ENCODE measurements at places on chromosomes 16 and 17. TPM values are rescaled to one million over a fixed set of nuclear protein-coding genes. Genes with fewer than 3 reads are reported as not detected.

Gene TANC2
- 26.0 TPM for total RNA-seq

Gene NFATC3
- 13.4 TPM for total RNA-seq

Gene TEKT3
- not detected for total RNA-seq

GRCh38 chr16:56320056-56320455 lies 105.3 kb downstream of the AMFR start:
- DNase-seq: no peak

GRCh38 chr17:47999582-47999981 lies 28.7 kb downstream of the CDK5RAP3 start:
- DNase-seq: peak; percentile 46

- DNase-seq: no peak
These were observed 3.2 kb downstream of the ADORA2B start for GRCh38 chr17:15947976-15948752.

DNA sequence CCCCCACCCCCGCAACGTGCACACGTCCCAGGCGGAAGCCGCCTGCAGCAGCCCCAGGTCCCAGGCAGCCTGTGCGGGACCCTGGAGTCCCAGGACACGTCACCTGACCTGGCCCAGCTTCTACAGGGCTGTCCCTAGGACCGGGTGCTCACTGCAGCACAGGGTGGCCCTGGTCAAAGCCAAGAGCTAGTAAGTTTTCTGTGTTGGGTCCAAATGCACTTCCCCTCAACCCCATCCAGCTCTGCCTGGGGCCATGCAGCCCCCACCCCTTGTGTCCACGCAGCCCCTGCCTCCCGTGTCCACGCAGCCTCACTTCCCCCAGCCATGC lies 22.1 kb upstream of the PVALEF start:
- DNase-seq: no peak

DNA sequence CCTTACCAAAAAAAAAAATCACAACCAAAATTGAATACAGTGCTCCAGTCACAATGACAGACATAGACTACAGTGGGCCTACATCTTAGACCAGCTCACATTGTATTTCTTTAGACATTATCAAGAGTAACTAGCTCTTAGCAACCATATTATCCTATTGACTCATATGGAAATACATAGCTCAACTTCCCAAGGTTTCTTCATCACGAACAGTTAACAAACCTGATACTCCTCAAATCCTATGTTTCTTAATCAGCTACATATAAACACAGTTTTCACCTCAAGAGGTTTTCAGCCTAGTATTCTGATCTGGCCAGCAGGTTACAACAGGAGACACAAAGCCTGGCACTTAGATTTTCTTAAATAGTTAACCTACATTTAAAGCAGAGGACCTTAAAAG lies 29.7 kb downstream of the CMC2 start:
- no peak for DNase-seq

Gene TNP2
- total RNA-seq: not detected

DNA sequence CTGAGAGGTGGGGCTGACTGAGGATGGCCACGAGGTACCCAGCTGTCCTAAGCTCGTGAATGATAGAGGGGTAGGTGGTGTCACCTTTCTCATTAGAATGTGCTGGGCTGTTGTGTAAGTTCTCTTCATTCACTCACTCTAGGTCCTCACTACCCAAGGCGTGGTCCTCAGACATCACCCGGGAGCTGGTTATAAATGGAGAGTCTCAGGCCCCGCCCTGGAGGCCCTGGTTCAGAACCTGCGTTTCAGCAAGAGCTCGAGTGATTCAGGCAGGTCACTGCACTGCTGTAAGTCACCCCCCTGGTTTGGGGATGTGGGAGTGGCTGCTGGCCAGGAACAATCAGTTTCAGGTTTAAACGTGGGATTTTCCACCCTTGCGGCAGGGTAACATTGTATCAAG lies 139.8 kb downstream of the FOXL1 start:
- DNase-seq: peak; percentile 24

- DNase-seq: peak; percentile 49
These were observed 38.6 kb upstream of the TBX2 start for GRCh38 chr17:61361084-61361483.

DNA sequence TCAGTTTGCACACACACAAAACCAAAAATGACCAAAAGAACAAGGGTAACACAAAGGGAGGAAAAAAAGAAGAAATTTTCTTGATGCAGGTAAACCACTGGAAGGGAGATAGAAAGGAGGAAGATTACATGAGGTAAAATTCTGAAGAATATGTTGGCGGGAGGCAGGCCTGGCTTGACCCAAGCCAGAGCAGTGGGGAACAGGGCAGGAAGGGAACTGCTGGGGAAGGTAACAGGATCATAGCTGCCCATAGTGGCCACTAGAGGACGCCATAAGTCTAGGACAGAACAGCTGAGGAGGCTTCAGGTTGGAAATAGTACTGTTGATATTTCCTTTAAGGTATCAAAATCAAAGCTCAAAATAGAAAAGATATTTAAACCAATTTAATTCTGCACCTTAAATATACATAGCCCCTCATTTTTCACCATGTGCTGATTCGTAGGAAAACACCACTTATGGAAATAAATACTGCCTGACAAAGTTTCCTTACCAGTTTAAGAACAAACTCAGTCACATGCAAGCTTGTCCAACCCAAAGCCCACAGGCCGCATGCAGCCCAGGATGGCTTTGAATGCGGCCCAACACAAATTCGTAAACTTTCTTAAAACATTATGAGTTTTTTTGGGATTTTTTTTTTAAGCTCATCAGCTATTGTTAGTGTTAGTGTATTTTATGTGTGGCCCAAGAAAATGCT lies 15.5 kb downstream of the VPS35 start:
- DNase-seq: peak; percentile 73

GRCh38 chr17:78117027-78117981 lies 11.3 kb downstream of the TMC6 start:
- no peak for DNase-seq

- DNase-seq: no peak
These were observed 595.2 kb downstream of the TOX3 start for GRCh38 chr16:51951668-51952298.

GRCh38 chr16:79204486-79204885 lies 396.1 kb downstream of the MAF start:
- no peak for DNase-seq

Gene KRTAP4-6
- not detected for total RNA-seq

Gene SOST
- total RNA-seq: 0.24 TPM

GRCh38 chr16:23629516-23629915 lies 11.6 kb downstream of the PALB2 start:
- no peak for DNase-seq

- DNase-seq: no peak
These were observed 42.4 kb upstream of the MTMR4 start for GRCh38 chr17:58556833-58557250.

GRCh38 chr16:74771656-74772315 lies 2.8 kb downstream of the FA2H start:
- no peak for DNase-seq

All from A172 (cell line).